ENCODE measurements at places on chromosomes 5 and 9.
A peak's percentile ranks its signal among the peaks of the same experiment; 100 is the strongest.

- no peak for DNase-seq
Measured at GRCh38 chr5:31811210-31811609, 172.3 kb downstream of the PDZD2 start.

DNA sequence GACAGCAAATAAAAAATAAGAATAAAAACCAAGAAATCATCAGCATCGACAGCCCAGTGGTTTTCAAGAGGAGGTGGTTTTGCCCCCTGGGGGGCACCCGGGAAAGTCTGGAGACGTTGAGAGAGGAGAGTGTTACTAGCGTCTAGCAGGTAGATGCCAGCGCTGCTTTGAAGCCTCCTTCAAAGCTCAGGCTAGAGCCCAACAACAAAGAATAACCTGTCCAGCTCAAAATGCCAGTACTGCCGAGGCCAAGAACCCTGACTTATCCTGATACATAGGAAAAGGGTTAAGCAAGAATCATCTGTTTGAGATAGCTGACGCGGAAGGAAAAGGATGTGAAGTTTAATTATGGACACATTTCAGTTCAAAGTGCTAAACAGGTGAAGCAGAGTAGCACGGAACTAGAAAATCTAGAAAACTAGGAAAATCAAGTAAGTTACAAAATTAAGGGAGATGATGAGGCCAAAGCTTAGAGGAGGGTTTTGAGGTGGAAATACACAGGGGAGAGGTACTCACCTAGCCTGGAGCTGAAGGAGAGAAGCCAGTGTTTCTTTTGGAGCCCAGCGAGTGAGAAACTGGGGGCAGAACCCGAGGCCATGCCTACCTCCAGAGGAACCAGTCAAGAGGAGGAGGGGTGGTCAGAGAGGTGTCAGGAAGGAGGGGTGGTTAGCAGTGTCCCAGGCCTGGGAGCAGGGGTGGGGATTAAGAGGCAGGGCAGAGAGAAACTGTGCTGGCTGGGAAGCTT lies 121.0 kb upstream of the RETREG1 start:
- DNase-seq = no peak

DNA sequence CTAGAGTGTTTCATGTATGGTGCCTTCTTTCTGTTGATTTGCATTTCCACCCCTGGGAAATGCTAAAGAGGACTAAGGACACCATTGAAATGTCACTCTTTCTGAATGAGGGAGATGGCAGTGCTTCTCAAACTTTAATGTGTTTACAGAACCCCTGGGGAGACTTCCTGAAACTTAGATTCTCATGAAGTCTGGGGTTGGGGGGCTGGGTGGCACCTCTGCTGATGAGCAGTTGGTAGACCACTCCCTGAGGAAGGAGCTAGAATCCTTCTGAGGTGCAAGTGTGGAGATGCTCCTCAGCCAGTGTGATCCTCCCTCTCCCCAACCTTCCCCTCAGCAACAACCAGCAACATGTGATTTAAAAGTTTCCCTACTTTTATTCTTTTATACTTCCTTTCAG lies 546.8 kb downstream of the LRRC70 start:
- no peak for DNase-seq

DNA sequence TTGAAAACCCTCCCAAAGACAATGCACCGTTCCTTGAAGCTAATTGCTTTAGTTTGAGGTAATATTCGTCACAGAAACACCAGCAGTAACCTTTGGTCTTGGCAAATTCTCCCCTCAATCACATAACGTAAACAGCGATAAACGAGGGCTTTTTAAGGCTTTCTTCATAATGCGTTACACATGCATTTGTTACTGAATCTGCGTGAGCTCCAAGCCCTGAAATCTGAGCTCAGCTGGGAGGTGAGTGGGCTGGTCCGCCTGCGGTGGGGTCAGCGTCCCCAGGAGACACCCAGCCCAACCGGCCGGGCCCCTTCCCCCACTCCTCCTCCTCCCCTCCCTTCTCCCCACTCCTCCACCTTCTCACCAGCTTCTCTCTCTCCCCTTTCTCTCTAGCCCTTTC lies 91.1 kb downstream of the BARX1 start:
- DNase-seq = peak; percentile 42
